ENCODE measurements at places on chromosomes 12 and 14.

DNA sequence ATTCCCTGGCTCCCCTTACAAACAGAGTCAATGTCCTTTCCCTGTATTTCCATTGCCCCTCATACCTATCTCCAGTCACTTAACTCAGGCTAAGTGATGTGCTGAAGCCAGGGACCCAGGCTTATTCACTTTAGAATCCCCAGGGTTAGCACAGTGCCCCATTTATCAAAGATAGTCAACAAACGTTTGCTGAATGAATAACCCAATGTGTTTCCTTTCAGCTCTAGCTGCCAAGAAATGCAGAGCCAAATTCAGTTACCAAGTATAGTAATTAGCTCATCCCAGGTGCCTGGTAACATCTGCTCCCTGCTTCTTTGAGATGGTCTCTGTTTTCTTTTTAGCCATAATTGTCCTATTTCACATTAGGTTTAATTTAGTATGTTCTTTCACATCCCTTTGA is 189.5 kb downstream of the PHLDA1 start:
- DNase-seq: no peak

GRCh38 chr12:2082321-2082720 is 29.5 kb downstream of the CACNA1C start:
- no peak for DNase-seq

DNA sequence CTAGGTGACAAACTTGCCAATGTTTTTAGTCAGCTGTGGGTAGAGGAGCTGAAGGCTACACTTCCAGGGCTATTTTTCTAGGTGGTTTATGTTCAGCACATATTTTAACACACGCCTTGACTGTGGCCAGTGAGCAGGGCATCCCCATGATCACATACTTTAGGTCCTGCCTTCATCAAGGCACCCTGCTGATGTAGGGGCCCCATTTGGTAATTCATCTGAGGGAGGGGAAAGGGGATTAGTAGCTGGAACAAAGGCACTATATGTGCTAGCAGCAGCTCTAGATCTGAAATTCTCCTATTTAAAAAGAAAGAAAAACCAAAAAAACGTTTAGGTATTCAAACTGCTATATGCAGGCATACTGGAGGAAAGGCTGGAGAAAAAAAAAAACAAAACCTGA is 14.5 kb downstream of the EGLN3 start:
- DNase-seq: no peak

DNA sequence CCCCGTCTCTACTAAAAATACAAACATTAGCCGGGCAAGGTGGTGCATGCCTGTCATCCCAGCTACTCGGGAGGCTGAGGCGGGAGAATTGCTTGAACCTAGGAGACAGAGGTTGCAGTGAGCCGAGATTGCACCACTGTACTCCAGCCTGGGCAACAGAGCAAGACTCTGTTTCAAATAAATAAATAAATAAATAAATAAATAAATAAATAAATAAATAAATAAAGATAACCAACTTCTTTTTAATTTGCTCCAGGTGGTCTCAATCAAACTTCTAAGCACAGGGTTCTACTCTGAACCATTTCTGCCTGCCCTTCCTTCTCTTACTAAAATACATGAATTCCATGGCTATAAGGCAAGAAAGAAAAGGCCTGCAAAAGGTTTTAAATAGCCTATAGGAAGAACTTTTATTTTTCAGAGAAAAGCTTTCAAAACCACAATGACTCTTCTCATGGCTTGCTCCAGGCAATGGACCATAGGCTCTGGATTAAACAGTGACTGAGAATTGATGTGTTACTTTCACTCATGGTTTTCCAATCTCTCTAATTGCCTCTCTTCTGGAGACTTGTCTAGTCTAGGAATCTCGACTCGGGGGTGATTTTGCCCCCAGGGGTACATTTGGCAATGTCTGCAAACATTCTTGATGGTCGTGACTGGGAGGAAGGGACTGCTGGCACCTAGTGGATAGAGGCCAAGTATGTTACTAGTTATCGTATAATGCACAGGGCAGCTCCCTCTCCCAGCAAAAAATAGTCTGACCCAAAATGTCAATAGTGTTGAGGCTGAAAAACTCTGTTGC is 14.4 kb downstream of the IGF1 start:
- DNase-seq: no peak

DNA sequence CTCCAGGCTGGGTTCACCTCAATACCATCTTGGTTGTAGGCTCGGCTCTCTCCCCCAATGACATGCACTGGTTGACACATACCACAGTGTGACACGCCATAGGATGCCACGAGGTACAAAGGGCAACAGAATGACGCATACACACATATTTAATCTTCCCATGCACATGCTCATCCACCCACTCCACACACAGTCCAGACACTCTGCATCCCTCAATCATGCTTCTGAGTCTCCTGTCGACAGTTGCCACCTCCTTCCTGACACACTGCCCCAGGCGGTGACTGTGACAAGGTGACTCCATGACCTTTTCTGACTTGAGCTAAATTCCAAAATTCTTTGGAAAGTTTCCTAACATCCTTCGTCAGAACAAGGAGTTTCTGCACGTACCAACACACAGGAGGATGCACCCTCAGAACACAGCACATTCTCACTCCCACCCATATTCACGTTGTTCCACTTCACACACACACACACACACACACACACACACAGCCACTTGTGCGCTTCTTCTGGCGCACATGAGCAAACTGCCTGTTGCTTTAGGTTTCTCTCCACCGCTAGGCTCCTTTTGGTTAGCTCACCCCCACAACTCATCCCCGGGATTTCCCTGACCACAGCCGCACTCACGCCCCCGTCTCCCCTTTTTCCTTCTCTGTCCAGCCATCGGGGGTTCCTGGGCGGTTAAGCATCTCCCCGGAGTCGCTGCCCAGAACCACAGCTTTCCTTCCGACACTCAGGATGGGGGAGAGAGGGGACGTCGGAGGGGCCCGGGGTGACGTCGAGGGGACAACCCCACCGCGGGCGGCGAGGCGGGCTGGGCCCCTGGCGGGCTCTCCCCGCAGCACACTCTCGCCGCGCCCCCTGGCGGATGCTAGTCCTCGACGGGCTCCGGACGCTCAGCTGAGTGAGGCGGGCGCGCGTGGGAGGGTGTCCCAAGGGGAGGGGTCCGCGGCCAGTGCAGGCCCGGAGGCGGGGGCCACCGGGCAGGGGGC is 536 bp upstream of the WNT1 start:
- DNase-seq: no peak

DNA sequence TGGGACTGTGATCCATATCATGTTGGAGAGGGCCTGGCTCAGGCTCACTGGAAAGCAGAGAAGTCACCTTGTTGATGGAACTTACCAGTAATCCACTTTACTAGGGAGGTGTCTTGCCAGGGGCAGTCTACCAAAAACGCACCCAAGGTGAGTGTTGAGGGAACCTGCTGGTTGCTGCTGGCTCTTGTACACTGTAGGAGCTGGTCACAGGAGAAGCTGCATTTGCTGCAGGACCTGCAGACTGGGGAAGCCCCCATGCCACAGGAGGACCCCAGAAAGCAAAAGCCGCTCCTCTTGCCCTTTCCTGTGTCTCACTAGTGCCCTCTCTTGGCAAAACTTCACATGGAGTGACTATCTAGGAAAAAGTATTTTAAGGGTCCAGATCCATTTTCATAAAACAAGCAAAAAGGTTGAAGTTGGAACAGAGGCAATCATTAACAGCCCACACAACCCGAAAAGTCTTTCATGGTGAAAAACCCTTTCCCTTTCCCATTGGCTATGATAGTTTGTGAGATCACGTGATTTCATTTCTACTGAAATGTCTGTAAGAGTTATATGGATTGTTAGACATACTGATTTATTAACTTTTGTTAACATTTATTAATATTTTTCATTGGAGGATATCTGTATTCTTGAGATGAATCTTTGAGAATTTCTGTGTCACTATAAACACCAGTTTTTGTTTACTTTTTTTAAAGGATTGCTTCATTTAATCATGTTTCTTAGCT is 59.2 kb downstream of the RASSF8 start:
- DNase-seq: no peak

- DNase-seq: no peak
These were observed 30.6 kb downstream of the RASSF9 start for GRCh38 chr12:85805654-85806053.

GRCh38 chr12:132512197-132513069 is 22.5 kb downstream of the FBRSL1 start:
- no peak for DNase-seq

DNA sequence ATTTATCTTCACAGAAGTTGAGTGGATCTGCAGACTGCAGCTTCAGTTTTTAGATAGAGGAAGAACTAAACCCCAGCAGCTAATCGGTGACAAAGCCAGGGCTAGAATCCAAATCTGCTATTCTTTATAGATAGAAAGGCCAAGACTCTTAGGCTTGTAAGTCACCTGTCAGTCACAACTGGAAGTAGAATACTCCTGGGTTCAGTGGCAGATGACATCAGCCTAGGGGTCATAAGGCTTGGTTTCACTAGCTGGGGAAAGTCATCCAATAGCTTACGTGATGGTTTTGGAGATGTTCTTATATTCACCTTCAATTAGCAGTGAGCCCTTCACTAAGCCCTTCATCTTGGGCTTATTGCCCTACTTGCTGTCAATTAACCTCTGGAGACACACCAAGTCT is 93.4 kb downstream of the APAF1 start:
- DNase-seq: no peak

GRCh38 chr14:25150934-25151790 is 101.2 kb upstream of the STXBP6 start:
- peak; percentile 1 for DNase-seq

GRCh38 chr12:91326058-91327027 is 143.7 kb upstream of the DCN start:
- no peak for DNase-seq

DNA sequence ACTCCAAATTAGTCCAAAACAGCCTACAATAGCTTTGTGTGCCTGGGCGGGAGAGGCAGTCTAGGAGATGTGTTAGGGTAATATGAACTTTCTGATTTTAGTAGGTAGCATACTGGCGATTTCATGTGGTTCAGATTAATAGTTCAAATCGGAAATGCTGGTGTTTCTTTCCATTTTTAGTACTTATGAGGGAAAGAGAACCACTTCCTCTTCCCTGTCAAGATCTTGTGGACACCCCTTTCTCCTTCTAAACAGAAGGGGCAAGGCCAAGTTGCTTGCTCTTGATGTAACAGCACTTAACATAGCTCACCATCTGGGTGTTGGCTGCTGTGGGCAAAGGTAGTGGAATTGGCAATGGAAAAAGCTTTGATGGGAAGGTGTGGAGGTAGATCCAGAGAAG is 32.2 kb upstream of the IGF1 start:
- DNase-seq: no peak

DNA sequence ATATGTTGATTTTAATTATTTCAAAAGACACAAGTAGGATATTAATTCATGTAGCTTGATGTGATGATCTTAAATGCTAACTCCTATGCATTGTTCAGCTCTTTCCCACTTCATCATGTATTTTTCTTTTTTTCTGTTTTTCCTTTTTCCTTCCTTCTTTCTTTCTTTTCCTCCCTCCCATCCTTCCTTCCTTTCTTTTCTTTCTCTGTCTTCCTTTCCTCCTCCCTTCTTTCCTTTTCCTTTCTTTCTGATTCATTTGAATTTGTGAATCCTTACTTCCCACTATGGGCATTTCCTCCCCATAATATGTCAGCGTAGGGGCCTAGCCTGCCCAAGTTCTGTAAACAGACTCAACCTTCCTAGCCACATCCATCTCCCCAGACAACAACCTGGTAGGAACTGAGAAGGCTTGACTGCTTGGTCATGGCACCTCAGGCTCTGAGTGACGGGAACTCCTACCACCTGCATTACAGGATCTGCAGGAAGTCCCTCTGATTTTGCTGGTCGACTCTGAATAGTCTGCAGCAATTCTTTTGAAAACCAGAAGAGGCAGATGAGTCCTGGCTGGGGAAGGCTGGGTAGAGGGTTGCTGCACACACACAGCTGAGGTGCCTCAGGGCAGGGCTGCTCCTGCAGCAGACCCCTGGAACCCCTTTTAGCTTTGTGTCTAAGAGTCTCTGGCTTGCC is 33.4 kb upstream of the BHLHE41 start:
- DNase-seq: no peak

DNA sequence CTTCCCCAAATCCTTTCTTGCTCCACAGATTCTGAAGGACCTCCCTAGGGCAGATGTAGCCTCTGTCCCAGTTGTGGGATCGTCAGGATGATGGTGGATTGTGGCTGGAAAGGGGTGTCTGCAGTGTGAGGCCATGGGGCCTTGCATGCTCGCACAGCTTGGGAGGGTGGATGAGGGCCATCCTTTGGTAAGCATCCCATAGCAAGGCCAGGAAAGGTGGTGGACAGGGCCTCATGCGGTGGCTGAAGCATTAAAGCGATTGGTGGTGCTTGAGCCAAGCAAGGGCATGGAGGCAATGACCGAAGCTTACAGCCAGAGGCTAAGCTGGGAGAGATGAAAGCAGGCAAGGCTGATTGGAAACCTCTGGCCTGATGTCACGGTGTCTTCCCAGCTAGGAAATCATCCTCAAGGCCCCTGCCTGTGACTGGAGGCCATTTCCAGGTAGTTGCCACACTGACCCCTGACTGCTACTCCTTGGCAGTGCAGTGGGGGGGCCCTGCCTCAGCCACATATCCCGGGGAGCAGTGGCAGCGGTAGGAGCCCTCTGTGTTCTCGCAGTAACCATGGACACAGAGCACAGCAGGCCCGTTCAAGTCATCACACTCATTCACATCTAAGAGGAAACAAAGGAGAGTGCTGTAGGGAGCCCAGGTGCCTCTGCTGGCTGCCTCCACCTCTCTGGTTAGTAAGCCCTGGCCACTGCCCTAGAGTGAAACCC is 7.0 kb downstream of the ISCA2 start:
- no peak for DNase-seq

GRCh38 chr12:123269395-123269892 is 2.2 kb downstream of the CDK2AP1 start:
- no peak for DNase-seq

DNA sequence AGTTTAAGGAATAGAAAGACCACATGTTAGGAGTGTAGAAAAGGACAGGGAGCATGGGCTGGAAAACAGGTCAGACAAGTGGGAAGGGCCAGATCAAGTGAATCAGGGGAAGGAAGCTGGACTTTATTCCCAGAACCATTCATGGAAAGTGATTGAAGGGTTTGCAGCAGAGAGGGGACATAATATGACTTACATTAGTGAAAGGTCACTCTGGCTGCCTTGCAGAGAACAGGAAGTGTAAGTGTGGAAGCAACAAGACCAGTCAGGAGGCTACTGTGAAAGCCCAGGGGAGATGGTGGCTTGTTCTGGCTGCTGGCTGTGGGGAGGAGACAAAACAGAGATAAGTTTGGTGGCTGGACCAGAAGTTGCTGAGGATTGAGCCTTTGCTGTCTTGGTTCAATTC is 69.1 kb downstream of the VCPKMT start:
- DNase-seq: no peak

DNA sequence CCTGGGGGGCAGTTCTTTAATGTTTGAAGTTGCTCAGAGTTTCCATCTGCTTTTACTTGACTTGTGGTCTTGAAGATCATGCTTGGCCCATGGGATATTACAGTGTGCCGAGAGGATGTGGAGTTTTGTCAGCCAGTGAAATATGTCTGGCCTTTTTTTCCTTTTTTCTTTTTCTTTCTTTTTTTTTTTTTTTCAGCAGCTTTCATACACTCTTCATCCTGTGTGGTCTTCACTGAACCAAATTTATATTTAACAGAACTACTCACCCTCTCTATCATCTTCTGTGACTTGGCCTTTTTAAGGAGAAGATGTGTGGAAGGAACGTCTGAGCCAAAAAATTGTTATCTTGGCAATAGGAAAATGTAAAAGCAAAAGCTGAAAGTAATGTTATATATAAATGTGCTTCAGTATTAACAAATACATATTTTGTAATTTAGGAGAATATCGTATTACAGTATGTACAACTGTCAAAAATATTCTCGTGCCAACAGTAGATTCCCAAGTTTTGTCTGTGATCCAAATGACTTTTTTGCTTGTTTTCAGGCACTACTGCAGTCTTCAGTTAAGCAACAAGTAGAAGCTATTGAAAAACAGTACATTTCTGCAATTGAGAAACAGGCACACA is 200.6 kb downstream of the CCDC91 start:
- DNase-seq: no peak

GRCh38 chr14:72786378-72787350 is 107.2 kb downstream of the DPF3 start:
- DNase-seq: no peak
